ENCODE measurements at places on chromosomes 3 and 15.

GRCh38 chr3:138799822-138800221 is 34.9 kb downstream of the PIK3CB start:
- DNase-seq, result no peak

DNA sequence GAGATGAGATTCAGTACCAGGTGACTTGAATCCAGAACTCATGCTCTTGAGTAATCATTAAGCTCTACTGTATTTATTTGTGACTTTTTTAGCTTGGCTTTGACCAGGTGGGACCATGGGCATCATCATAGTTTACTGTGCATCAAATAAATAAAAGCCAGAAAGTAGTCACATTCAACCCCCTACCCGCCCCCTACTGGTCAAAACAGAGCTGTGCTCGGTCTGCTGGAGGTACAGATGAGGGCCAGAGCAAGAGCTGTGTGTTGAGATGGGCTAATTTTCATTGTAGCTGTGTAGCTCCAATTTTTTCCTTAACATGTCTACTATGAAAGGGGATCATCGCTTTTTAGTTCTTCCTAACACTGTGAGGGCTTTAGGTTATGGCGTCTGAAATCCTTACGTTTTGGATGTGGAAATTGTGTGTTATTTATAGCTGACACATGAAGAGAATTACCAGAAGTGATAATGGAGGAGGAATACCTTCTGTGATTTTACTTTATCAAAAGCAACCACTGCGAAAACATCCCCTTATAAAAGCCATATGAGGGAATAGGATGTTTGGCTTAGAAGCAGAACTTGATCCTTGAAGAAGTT is 375.1 kb downstream of the PTPRG start:
- no peak for DNase-seq

DNA sequence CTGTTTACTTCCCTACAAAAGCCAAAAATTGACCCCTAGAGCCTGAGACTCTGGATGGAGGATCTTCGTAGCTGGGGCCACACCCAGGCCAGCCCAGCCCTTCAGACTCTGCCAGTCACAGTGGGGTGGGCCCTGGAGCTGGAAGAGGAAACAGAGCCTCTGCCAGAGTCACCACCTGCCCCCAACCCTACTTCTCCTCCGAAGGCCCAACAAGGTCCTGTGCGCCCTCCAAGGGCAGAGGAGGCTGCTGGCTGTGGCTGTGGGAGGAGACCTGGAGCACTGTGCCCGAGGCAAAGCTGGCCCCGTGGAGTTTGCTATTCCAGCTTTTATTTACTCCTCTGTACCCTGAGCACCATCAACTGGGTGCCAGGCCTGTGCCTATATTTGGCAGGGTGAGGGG is 19.0 kb downstream of the CISH start:
- DNase-seq, result no peak

DNA sequence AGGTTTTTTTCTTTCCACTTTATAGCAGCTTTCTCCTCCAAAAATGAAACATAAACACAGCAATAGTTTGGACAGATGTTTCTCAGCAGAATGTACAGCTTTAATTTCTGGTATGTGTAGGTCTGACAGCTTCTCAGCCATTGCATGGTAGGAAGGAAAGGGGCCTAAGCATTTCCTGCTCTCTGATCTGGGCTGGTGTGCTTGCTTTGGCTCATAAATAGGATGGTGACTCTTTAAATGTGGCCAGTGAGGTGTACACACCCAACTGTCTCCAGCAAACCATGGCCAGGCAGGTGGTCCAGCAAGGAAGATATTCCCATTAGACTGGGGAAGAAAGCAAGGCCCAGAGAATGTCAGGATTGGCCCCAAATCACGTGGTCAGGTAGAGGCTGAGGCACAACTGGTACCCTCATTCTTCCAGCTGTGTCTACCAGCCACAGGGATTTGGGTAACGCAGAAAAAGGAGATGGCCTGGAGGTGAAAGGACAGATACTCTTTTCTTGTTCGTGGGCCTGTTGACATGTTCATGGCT is 52.1 kb downstream of the ITGA11 start:
- DNase-seq, result no peak

DNA sequence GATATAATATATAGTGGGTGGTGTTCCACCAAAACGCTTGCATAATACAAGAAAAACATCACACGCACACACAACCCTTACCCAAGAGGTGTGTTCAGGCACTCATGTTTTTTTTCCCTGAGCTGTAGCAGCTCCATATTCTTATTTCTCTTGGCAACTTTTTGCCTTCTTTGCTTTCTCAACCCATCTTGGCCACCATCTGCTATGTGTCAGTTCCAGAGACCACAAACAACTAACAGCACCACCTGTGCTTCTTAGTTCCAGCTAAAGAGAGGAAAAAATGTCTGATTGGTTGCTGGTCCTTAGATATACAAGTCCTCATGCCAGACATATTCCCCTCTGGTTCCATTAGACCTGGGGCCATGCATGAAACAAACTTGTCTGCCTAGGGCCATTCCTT is 11.9 kb downstream of the ACTC1 start:
- no peak for DNase-seq

GRCh38 chr3:179446501-179446900 is 4.8 kb downstream of the GNB4 start:
- DNase-seq, result no peak

DNA sequence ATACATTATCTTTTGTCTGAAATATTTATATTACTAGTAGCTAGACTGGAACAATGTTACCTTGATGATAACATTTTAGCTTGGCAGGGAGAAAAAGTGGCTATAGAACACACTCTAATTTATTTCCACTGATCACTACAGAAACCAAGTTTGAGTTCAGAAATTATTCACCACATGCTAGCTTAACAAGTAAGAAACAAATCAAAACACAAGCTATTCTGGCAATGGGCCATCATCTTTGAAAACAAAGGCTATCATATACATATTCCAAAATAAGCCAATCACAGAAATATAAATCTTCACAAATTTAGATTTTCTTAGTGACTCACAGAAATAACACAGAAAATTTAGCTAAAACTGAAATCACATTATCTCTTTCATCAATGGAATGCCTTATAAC is 17.1 kb downstream of the AQR start:
- DNase-seq, result no peak

All from stimulated activated CD4-positive, alpha-beta T cell treated with anti-CD3 and anti-CD28 coated beads, Interleukin-1b, Interleukin-23, amount 100 ng/mL, for 4 hours (primary cell).